ENCODE measurements at places on chromosomes 12 and 14.

GRCh38 chr14:68919129-68919927, 59.8 kb downstream of the ACTN1 start:
- no peak for DNase-seq

DNA sequence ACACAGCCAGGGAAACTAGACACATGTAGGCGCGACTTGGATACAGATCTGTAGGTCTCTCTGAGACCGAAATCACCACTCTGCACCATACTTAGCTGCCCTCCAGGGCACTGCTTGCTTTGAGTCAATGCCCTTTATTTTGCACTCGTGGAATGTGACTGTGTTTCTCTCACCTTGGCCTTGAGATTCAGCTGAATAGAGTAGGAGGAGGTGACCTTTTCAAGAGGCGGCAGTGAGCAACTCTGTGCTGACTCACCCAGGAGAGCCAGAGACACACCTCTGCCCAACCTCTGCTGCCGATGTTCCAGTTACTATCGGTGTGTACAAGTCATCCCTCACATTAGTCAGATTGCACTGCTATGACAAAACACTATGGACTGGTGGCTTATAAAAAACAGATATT, 583.4 kb downstream of the VRK1 start:
- DNase-seq, result peak; percentile 28

DNA sequence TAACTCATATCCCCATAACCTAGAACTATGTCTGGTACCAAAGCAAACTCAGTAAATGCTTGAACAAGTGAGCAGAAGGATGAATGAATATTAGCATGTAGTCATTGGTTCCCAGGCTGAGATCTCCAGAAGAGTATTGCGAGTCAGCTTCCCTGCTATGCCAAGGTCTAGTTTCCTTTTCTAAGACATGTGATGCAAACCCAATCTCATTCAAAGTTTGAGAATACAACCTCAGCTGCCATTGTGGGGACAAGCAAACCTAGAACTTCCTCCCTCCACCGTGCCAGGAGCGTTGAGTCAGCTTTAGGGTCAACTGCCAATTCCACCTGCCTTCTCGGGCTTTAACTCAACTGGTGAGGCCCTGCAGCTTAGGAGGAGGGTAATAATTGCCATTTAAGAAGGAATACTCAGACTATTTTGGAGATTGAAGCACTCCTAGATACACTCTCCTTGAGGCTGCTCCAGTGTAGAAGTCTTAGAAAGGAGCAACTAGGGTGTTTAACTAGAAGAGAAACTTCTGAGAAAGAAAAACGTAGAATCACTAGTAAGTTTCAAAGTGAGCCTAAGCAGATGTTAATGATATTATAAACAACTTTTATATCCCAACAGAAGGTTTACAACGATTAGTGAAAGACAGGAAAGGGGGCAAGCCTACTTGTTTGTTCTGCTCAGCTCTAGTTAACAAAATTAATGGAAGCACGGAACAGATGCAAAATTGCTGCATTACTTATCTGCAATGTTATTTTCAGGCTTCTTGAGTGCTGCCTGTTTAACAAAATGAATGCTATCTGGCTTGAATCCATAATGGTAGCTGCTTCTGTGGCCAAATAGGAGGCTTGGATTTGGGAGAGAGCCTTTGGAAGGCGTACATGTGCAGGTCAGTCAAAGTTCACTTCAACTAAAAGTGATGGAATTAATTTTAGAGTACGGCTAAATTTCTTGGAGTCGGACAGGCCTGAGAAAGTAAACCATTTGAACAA, 96.9 kb downstream of the HELB start:
- DNase-seq, result no peak

GRCh38 chr12:54195737-54196347, 7.1 kb upstream of the SMUG1 start:
- DNase-seq, result no peak

GRCh38 chr14:90820958-90821357, 4.7 kb upstream of the TTC7B start:
- peak; percentile 36 for DNase-seq

DNA sequence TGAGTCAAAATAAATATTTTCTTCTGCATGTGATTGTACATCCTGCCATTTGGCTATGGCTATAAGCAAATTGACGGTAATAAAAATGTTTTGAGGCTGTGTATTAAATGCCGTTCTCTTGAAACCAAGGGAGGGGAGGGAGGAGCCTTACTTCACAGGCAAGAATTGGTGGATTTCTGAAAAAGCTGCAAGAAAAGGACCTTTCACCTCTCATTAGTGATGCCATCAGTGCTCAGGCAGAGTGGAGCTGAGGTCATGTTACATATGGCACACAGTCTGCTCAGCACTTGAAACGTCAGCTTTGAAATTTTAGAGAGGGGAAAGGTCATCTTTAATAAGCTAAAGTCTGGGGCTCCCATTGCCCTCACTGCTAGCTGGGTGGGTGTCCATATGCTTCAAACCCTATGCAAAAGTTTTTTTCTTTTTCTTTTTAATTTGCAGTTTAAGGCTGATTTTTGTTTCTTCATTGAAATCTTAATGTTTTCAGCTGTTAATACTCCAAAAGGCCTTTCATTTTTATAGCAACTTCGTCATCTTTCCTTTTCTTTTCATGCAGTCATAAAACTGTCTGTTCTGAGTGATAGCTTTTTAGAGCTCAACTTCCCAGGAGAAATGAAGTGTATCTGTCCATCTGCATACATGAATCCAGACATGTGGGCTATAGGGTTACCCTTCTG, 9.8 kb upstream of the SIX1 start:
- DNase-seq, result no peak

DNA sequence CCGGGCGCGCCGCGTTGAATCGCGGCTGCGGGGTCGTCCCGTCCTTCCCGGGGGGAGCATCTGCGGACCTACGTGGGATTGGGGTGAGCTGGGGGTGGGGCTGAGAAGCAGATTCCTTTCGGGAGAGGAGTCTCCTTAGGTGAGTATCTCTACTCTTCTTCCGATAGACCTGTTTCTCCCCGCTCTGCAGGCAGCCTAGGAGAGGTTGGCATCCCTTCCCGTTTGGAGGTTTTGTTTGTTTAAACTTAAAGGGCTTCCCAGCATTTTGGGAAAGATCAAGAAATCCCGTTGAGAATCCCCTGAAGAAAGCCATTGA, 411 bp downstream of the TTLL5 start:
- DNase-seq, result no peak

- no peak for DNase-seq
Measured at GRCh38 chr14:105193916-105194782, 13.0 kb upstream of the NUDT14 start.

DNA sequence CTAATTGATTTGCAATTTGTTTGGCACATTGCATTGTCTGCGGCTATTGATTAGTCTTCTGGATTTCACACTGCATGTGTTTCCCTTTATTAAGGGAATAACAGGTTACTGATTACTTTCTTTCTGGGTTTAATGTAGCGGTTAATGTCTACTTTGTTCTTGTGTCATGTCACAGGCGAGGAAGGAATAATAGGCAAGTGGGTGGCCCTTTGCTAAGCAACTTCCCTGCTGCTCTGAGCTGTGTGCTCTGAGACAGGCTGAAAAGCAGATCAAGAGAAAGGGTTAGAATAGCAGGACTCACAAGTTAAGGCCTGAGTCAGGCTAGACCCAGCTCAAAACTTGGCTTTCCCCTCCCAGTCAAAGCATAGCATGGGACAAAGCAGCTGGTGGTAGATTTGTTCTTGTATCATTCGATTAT, 77.2 kb downstream of the NKX2-1 start:
- no peak for DNase-seq

DNA sequence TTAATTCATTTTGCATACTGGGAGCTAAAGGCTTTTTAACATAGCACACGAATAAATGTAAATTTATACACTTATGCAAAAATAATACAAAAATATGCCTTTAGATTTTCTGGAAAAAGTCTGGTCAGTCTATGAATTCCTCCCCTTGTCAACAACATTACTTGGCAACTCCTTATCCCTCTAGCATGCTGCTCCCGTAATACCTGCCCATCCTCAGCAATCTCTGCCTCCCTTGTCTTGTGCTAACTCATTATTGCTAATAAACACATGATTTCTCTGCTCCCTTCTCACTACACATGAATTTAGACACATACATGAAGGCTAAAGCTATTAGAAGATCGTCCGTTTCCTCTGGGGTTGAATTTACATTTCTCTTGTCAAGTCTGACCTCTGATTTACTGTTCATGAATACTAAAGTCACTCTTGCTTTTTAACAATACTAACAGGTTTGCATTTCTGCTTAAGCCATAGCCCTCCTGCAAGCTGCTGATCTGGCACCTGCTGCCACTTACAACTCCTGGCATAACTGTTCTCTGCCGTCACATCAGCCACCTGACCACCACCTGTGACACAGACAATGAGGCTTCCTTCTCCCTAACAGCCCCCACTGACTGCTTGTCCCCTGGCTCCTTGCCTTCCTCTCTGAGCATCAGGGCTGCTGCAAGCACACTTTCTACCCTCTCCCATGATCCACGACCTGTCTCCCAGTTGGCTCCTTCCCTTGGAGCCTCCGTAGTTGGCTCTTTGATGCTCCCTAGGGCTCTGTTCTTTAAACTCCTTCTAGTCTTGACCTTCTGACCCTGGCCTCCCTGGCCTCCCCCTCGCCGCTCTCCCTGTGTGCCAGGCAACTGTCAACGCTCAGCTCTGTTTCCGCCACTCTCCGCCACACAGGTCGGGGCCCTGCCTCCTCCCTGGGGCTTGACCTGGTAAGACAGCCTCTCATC, 177.6 kb downstream of the CALM1 start:
- DNase-seq, result no peak

DNA sequence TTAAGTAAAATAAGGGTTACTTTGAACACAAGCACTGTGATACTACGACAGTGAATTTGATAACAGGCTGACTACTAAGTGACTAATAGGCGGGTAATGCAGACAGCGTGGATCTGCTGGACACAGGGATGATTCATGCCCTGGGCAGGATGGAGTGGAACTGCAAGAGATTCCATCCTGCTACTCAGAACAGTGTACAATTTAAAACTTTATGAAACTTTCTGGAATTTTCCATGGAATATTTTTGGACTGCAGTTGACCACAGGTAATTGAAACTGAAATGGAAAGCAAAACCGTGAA, 46.0 kb downstream of the YEATS4 start:
- no peak for DNase-seq

DNA sequence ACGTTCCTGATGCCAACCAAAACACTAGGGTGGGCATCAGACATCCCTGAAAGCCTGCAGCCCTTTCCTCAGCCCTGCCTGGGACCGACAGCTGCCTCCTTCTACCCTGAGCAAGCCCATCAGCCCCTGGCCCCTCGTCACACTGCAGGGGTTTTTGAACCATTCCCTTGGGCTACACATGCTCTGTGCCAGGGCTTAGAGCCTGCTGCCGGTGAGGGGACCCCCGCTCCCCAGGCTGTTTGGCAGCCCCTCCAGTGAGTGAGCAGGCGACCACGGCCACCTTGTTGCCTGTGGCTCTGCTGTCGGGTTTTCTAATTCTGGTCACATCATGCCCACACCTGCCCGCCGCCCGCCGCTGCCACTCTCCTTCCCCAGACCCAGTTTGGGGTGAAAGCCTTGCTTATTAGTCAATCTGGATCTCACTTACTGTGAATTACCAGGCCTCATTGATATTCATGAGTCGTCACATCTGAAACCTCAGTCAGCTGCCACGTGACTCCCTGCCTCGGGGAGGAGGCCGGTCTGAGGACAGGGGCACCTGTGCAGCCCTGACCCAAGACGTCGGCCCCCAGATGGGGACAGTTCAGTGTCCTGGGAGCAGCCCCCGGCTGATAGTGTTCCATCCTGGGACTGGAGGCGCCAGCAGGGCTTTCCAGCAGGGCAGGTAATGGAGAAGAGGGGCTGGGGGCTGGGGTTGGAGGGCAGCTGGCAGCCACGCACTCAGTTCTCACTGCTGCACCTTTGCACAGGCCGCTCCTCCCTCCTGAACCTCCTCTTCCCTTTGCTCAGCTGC, 163.0 kb downstream of the RBM19 start:
- DNase-seq, result no peak

DNA sequence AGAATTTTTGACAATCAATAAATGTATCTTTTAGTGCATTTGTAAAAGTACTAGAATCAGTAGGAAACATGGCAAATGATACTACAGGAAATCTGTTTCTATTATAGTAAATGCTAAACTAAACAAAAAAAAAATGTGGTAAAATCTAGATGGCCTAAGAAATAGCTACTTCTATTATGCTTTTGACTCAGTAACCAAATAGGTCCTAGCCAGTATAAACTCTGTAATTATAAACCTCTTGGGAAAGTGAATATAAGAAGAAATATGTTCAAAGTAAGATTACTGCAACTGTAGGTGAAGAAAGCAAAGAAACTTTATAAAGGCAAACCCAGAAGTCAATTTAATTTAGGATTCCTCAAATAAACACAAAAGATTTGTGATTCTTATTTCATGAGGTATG, 581.2 kb downstream of the LRFN5 start:
- no peak for DNase-seq

- no peak for DNase-seq
Measured at GRCh38 chr12:67573566-67573965, 75.0 kb upstream of the DYRK2 start.

GRCh38 chr14:43765474-43765873, 741.6 kb downstream of the FSCB start:
- no peak for DNase-seq

Data from stimulated activated CD8-positive, alpha-beta memory T cell treated with anti-CD3 and anti-CD28 coated beads, Interleukin-4, amount 100 ng/mL, for 1 hour (primary cell).